ENCODE measurements at places on chromosomes 4 and X.
A peak's percentile ranks its signal among the peaks of the same experiment; 100 is the strongest.

- DNase-seq = no peak
Measured at GRCh38 chrX:144683247-144683646, 564.1 kb upstream of the SPANXN1 start.

DNA sequence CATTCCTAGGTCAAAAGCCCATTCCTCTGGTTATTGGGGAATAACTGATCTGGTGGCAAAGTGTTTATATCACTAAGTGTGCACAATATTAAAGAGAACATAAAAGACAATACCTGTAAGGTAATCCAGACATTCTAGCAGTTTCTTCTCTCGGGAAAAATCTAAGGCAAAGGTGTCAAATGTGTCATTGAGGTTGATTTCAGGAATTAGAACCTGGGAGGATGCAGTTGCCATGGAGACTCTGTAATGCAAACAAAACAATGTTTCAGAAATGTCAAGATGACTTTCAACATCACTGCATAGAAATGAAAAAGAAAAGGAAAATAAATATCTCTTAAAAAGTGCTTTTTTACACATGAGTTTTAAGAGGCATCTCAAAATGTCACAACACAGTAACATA lies 145.9 kb downstream of the MID1 start:
- no peak for DNase-seq

DNA sequence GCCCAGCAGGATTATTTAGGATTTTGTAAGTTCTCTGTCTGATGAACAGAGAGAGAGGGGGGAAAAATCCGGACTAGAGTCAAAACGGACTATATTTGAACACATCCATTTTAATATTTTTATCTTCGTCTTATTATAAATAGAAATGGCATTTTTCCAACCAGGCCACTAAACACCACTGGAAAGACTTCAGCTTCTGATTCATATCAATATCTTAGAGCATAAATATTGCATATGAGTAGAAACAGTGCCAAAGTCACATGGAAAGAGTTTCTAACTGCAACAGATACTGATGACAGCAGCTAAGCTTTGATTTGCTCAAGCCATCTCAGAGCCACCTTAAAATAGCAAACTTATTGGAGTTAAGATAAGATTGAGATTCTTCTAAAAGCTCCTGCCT lies 456 bp downstream of the PPARGC1A start:
- DNase-seq = no peak

- peak; percentile 37 for DNase-seq
Measured at GRCh38 chr4:87057835-87058355, 123.1 kb downstream of the AFF1 start.

DNA sequence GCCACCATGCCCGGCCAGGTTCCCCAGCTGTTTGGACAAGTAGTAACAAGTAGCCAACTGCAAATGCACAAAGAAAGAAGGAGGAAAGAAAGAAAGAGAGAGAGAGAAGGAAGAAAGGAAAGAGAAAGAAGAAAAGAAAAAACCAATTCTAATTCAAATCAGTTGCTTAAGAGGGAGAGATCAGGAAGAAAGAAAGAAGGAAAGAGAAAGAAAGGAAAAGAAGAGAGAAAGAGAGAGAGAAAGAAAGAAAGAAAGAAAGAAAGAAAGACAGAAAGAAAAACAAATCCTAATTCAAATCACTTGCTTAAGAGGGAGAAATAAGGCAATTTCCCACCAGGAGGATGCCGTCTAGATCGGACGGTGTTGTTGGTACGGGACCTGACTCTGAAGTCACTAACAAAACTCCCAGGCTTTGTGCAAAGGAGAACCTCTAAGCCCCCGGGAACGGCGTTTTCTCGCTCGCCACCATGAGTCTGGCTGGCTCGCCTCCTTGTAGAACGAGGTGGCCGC lies 95.5 kb upstream of the PPP2R3B start:
- no peak for DNase-seq

GRCh38 chr4:18980516-18981233 lies 959.1 kb upstream of the LCORL start:
- no peak for DNase-seq

DNA sequence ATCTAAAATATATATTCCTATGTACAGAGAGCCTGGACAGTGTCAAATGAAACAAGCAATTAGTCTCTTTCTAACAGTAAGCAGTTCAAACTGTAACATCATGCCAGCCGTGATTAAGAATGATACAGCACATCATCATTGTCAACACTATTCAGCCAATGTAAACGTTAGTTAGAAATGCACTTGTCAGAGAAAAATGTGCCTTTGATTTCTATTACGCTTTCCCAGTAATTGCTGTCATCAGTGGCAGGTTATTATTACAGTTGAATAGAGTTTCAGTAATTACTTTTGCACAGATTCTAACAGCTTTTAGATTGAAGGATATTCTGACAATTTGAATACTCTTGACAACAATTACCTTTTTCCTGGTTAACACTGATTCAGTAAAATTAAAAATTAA lies 1007.1 kb downstream of the SH3BGRL start:
- DNase-seq = no peak

GRCh38 chr4:111798840-111799239 lies 346.4 kb upstream of the FAM241A start:
- peak; percentile 48 for DNase-seq

DNA sequence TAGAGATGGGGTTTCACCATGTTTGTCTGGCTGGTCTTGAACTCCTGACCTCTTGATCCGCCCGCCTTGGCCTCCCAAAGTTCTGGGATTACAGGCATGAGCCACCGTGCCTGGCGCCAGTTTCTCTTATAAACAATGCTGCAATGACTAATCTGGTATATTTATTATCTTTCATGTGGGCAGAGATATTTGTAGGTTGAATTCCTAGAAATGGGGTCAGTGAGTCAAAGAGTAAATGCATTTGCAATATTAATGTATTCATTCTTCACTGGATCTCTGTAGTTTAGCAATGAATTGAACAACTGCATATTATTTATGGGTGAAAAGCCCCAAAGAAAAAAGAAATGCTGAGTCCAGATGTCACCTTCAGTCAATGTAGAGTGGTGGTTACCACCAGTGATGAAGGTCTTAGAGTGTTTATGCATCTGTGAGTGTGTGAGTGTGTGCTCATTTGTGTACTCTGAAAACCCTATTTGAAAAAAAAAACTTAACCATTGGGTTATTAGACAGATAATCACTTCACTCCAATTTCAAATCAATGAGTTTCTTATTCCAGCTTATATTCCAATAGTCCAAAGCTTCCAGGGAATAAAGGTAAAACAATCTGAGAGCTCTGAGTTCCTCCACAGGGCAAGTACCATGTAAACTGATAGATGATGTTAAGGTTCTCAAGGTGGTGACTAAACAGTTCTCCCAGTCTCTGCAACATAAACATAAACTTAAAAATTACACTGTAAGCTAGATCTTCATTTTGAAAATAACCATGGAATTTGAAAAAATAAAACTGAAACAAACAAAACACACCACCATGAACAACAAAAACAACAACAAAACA lies 22.6 kb upstream of the CD38 start:
- DNase-seq = no peak

DNA sequence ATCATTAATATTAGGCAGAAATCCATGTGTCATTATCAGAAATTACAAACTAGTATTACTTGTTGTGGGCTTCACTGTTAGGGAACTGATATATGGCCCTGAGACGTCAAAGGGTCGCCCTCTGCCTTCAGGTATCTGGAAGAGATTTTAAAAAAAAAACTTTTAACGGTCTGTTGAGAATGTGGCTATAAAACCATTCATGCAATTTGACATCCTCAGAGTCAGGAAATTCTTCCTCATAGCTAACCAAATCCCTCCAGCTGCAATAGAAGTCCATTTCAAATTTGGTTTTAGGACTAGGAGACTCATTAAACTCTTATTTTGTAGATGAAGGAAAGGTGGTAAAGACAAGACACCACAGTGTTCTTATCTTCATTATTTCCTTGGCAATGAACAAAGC lies 194.2 kb upstream of the NOCT start:
- DNase-seq = no peak

DNA sequence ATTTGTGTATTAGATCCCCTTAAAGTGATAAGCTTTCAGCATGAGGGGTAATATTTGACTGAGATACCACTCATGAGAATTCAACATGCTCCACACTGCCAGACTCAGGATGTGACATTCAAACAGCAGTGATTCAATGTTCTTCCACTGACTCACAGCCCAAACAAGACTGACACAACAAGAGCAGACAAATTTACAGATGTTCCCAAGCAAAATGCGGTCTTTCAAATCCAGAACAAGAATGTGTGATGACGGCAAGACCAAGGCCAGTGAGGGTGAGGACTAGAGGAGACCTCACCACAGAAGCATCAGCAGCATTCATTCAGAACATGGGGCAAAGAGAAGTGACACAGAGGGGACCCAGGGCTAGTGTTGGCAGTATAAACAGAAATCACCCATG lies 99.3 kb upstream of the GRIA3 start:
- no peak for DNase-seq

GRCh38 chr4:29853833-29854232 lies 866.3 kb upstream of the PCDH7 start:
- no peak for DNase-seq

GRCh38 chrX:100635989-100636320 lies 651 bp downstream of the TSPAN6 start:
- peak; percentile 50 for DNase-seq

Data from NCI-H82 (cell line).